Posterior cingulate gyrus (tissue), 11 donors: ENCODE measurements at places on chromosomes 7 and 10.

DNA sequence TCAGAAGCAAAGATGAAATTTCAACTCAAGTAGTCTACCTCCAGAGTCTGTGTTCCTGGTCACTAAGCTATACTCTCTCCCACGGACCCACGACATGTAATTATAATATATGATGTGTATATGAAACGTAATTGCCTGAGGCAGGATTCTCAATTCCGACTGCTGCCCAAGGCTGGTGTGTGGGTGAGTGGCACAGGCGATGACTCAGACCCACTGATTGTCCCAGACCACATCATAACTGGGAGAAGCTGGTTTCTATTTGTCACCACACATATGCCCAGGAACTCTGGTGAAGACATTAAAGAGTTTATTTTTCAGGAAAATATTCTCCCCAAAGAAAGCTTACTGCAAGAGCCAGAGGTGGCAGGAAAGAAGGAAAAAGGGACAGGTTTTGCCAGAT is 219.3 kb downstream of the JAZF1 start:
- DNase-seq, result no peak

DNA sequence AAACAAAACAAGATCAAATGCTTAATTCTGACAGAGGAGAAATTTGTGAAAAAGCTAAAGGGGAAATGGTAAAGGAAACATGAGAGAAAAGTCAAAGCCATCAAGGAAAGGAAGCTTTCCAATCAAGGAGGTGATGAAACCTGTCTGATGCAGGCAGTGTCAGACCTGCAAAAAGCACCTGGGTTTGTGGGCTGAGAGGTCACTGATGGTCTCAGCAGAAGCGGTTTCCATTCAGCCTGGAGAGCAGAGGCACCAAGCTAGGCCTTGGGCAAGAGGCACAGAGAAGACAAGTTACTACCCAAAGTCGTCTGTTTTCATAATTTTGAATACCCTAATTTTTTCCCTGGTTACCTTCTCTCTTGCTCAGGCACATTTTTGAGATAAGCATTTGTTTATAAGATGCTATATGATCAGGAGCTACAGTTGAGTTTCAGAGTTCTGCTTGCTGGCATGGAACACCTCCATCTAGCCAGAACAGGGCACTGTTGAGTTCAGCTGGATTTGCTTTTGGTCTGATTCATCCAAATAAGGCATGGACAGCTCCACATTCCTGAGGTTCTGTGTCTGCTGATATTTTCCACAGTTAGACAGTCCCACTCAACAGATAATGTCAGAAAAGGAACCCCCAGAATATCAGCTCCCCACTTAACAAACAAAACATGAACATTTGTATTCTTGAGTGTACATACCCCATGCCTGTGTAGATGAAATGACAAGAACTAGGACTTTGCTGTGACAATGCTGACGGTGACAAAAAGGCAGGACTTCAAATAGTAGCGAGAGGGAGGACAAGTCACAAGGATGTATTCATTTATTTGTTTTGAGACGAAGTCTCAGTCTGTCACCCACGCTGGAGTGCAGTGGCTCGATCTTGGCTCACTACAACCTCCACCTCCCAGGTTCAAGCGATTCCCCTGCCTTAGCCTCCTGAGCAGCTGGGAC is 4.9 kb upstream of the PPIA start:
- no peak for DNase-seq

DNA sequence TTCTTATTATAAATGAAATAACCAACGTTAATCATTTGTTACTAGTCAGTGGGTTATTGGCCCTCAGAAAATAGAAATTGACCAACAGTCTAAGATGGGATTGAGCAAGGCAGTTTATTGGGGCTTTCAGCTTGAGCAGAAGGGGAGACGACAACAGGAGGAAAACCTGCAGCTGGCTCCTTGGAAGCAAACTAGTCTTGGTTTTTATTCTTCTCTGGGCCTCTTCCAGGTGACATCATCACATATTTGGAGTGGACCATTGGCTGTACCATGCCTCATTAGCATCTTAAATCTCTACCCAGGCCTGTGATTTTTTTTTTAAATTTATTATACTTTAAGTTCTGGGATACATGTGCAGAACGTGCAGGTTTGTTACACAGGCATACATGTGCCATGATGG is 59.0 kb upstream of the CSTF2T start:
- DNase-seq, result no peak

- DNase-seq, result no peak
Observed at GRCh38 chr10:34107626-34108516, 707.2 kb downstream of the PARD3 start.

GRCh38 chr7:4257146-4258111 is 424.7 kb upstream of the FOXK1 start:
- DNase-seq, result peak; percentile 41

- DNase-seq, result no peak
Observed at GRCh38 chr7:156780724-156781455, 112.1 kb downstream of the LMBR1 start.

GRCh38 chr10:76983624-76984023 is 654.0 kb downstream of the KCNMA1 start:
- DNase-seq, result no peak

DNA sequence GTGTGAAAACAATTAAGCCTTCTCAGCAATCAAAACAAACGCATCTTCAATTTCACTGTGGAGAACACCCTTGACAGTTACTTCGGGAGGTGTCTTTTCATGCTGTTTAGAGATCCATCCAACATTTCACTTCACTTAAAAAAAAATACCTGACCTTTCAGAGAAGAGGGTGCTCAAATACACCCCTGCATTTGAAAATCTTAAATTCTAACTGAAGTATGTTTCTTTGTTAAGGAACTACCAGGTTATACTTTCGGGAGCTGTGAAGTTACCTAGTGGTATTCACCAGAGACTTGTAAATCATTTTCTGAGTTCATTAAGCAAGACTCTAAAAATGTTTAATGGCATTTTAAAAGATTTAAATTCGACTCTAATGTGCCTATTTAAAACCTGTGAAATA is 38.8 kb downstream of the CNPY1 start:
- DNase-seq, result no peak

DNA sequence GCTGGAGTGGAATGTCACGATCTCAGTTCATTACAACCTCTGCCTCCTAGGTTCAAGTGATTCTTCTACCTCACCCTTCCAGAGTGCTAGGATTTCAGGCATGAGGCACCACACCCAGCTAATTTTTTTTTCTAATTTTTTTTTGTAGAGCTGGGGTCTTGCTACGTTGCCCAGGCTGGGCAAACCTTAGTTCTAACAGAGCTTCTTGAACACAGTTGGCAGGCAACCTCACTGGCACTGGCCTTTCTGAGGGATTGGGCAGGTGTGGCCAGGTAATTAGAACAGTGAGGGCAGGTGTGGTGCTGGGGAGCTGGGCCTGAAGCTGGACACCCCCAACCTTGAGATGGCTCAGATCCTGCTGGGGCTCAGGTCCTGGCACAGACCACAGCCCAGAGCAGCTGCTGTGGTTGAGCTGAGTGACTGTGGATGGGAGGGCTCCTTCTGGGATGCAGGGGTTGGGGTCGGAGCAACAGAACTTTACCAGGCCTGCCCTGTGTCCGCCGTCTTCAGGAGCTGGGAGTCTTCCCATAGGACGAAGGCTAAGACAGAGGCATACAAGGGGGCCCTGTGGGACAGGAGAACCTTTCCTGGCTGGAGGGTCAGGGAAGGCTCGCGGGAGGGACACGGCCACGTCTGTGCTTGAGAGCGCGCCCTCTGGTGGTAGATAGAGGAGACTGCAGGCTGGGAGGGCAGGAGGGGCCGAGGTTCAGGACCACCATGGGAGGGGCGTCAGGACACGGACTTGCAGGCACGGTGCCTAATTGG is 48.2 kb downstream of the COL26A1 start:
- no peak for DNase-seq

DNA sequence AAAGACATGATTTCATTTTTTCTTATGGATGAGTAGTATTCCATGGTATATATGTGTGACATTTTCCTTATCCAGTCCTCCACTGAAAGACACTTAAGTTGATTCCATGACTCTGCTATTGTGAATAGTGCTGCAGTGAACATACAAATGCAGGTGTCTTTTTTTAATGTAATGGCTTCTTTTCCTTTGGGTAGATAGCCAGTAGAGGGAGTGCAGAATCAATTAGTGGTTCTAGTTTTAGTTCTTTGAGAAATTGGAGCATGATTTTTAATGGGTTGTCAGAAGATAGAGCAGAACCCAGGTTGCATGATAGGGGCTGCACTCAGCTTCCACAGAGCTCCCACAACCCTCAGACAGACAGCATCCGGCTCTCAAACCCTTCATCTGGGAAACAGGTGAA is 152.9 kb upstream of the PLXDC2 start:
- no peak for DNase-seq

DNA sequence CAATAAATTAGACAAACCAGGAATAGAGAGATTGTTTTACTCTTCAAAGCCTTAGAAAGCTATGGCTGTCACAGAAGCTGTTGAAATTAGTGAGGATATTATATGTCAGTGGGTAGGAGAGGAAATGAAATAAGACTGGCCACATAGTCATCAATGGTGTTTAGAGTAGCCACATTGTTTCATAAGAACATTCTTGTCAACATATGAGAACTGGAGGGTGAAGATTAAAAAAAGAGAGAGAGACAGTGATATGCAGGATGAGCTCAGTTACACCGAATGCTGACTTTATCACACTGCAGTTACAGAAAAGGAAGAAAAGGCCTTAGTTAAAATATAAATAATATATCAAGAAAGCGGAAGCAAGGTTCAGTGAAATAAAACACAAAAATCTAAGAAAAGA is 412.0 kb downstream of the CNTNAP2 start:
- no peak for DNase-seq

- DNase-seq, result no peak
Observed at GRCh38 chr10:91046869-91047268, 126.0 kb upstream of the ANKRD1 start.

GRCh38 chr7:47142169-47142866 is 439.6 kb downstream of the TNS3 start:
- DNase-seq, result no peak

DNA sequence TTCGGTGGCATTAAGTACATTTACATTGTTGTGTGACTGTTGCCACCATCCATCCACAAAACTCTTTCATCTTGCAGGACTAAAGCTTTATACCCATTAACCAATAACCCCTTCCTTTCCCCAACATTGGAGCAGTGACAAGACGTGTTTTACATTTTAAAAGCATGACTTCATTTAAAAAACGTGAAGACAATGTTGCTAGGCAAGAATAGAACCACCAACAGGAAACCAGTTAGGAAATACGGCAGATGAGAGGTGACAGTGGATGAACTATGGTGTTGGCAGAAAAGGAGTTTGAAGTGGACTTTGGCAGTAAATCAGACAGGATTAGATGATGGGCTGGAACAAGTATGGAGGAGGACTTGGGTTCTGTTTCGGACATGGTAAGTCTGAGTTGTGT is 17.0 kb downstream of the TMEM236 start:
- DNase-seq, result no peak

DNA sequence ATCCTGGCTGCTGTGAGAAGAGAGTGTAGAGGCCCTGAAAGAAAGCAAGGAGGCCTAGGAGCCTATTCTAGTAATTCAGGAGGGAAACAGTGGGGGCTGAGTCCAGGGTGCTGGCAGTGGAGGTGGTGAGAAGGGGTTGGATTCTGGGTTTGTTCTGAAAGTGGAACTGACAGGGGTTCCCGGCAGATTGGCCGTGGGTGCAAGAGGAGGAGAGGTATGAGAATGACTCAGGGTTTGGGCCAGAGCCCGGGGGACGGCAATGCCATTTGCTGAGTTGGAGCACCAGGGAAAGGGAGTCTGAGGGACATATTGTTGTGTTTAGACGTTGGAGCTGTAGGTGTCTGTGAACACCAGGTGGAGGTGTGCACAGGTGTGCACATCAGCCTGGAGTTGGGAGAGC is 38.5 kb downstream of the NPTX2 start:
- DNase-seq, result peak; percentile 35

- DNase-seq, result no peak
Observed at GRCh38 chr7:140403878-140404564, at the start of gene RAB19. Gene RAB19, plus strand, starts transcription at chr7:140404058. Its CDS starts 3,589 bp downstream, at chr7:140407647.

GRCh38 chr10:44478876-44479705 is 94.2 kb upstream of the CXCL12 start:
- DNase-seq, result no peak

DNA sequence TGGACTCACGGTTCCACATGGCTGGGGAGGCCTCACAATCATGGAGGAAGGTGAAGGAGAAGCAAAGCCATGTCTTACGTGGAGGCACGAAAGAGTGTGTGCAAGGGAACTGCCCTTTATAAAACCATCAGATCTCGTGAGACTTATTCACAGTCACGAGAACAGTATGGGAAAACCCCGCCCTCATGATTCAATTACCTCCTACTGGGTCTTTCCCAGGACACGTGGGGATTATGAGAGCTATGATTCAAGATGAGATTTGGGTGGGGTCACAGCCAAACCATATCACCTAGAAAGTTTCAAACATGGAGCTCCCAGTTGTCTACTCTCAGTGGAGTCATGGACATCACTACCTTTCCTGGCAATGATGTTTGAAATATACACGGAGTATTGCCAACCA is 49.6 kb downstream of the CYCS start:
- no peak for DNase-seq

GRCh38 chr7:91435381-91436059 is 171.3 kb downstream of the FZD1 start:
- no peak for DNase-seq

GRCh38 chr7:105250706-105251105 is 138.0 kb downstream of the SRPK2 start:
- no peak for DNase-seq

DNA sequence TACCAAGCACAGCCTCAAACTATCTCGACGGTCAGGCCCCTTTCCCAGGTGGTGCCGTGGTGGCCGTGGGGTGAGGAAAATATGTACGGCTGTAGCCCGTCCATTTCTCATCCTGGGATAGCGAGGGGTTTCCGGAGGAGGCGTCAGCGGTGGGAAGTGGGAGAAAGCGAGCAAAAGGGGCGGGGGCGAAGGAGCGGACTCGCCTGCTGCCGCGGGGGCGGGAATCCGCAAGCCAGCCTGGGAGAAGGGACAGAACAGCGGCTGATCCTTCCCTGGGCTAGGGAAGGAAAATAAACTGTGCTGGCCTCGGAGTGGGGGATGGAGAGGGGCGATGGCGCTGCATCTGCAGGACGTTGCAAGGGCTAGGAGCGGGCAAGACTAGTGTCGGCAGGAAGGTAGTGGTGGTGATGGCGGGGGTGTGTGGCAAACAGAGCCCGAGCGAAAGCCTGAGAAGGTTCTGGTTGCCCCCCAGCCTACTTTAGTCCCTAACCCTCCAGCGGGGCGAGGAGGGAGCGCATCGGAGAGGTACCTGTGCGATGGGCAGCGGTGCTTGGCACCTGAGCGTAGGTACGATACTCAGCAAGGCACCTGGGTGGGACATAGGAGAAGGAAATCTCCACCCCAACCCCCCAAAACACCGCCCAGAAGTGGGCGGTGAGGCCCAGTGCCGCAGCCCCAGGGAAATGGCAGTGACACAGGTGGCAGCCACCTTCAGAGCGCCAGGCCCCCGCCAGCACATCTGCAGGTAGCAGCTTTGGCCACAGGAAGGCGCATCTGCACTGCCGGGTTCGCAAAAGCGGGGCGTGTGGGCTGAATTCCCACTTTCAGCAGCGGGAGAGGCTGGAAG is 49.9 kb upstream of the STEAP1B start:
- no peak for DNase-seq

DNA sequence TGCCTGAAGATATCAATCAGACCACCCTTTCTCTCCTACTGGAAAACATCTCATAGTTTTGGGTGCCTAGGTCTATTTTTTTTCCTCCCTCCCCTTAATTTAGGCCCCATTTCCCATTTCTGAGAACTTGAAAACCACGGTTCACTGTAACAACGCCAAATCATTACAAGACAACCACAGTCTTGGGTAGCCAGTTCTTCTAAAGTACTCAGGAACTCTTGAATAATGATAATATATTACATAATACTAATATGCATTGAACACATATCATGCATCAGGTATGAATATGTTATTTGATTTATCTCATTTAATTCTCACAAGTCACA is 185.1 kb upstream of the ADO start:
- DNase-seq, result no peak
